Activated naive CD8-positive, alpha-beta T cell treated with anti-CD3 and anti-CD28 coated beads, Interleukin-2, amount 10 ng/mL, durations not matched to agents 7 days and 5 days (primary cell): ENCODE measurements at places on chromosomes 1 and 21.
A peak's percentile ranks its signal among the peaks of the same experiment; 100 is the strongest.

- no peak for DNase-seq
- H3K36me3 ChIP-seq: peaks cover 29% of the 10 kb centered on the region
- peaks cover 3% of the 10 kb centered on the region for H3K4me1 ChIP-seq
- no peak overlapping the region for H3K27ac ChIP-seq
These were observed 13.9 kb upstream of the ACTA1 start for GRCh38 chr1:229447809-229448252.

DNA sequence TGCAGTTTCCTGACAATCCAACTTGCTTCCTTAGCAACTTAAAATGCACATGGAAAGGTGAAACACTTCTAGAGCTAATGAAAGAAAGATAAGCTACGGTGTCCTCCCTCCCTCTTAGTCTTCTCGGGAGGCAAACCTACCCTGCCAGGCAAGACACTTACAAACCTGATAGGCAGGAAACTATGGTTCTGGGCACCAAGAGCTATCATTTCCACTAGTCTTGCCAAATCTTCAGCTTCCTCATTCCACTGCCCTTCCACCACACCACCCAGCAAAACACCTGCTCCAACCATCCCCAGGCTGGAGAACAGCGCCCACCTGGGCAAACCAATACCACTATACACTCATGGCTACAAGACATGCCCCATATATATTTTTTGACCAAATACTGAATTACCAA is 15.2 kb downstream of the NDC1 start:
- H3K4me3 ChIP-seq: no peak overlapping the region
- H3K27ac ChIP-seq: peak overlapping the region; percentile 47
- H3K4me1 ChIP-seq: peaks cover 3% of the 10 kb centered on the region
- peaks cover 28% of the 10 kb centered on the region for H3K36me3 ChIP-seq
- DNase-seq: no peak
- H3K27me3 ChIP-seq: no peaks in the 10 kb centered on the region

- peaks cover 29% of the 10 kb centered on the region for H3K4me1 ChIP-seq
- peaks cover 2% of the 10 kb centered on the region for H3K36me3 ChIP-seq
- no peaks in the 10 kb centered on the region for H3K27me3 ChIP-seq
- no peak overlapping the region for H3K4me3 ChIP-seq
- no peak overlapping the region for H3K27ac ChIP-seq
- no peak for DNase-seq
These were observed 20.0 kb upstream of the ALDH4A1 start for GRCh38 chr1:18922319-18922726.

DNA sequence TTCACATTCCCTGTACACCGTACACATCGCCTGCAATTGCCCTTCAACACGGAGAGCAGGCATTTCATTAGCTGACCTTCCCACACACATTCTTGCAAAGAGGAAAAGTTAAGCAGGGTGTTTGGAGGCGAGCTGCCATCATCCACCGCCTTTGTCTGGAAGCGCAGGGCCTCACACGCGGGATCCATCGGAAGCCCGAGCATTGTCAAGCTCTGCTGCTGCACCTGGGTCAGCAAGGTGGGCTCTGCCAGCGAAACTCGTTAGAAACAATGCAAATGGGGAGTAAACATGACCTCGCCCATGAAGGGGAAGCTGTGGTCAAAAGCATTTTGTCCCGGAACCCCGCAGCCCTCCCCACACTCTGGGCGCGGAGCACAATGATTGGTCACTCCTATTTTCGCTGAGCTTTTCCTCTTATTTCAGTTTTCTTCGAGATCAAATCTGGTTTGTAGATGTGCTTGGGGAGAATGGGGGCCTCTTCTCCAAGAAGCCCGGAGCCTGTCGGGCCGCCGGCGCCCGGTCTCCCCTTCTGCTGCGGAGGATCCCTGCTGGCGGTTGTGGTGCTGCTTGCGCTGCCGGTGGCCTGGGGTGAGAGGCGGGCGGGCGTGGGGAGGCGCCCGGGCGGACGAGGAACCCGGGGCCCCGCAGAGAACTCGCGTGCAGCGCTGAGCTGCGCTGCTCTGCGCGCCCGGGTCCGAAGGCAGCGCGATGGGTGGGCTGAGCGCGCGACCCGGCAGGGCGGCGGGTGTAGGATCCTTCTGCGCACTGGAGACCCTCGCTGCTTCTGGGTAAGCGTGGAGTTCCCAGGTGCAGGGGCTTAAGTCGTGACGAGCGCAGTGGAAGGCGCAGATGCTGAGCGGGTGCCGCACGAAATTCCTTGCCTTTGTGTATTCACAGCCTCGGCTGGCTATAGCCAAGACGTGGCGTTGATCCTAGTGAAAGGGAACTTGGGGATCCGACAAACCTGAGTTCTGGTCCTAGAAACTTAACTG is at the start of gene CR1:
Gene CR1 (plus strand): TSS at position 357 of the 992 bp plus-strand sequence. CDS start 111 bp downstream, at position 468.
- H3K4me3 ChIP-seq: peak within 1 kb of the TSS; percentile 78
- H3K36me3 ChIP-seq: no peaks in the 10 kb centered on the region
- peak; percentile 61 for DNase-seq
- H3K27ac ChIP-seq: no peak within 1 kb of the TSS
- H3K4me1 ChIP-seq: peaks cover 10% of the 10 kb centered on the region

GRCh38 chr1:150235294-150235851 is 539 bp downstream of the ANP32E start:
- no peak overlapping the region for H3K27ac ChIP-seq
- DNase-seq: peak; percentile 63
- H3K36me3 ChIP-seq: peaks cover 5% of the 10 kb centered on the region
- H3K4me3 ChIP-seq: no peak overlapping the region
- no peaks in the 10 kb centered on the region for H3K27me3 ChIP-seq

- no peak overlapping the region for H3K4me3 ChIP-seq
- H3K4me1 ChIP-seq: no peaks in the 10 kb centered on the region
- no peak overlapping the region for H3K27ac ChIP-seq
- no peaks in the 10 kb centered on the region for H3K36me3 ChIP-seq
These were observed 992 bp upstream of the C1QA start for GRCh38 chr1:22635436-22635835.

- no peak overlapping the region for H3K27ac ChIP-seq
- no peaks in the 10 kb centered on the region for H3K27me3 ChIP-seq
- no peak overlapping the region for H3K4me3 ChIP-seq
- H3K36me3 ChIP-seq: peaks cover 50% of the 10 kb centered on the region
These were observed 71.7 kb downstream of the UBR4 start for GRCh38 chr1:19138331-19138730.

GRCh38 chr1:1956101-1956500 is 37.0 kb upstream of the TMEM52 start:
- H3K27ac ChIP-seq: no peak overlapping the region
- peaks cover 4% of the 10 kb centered on the region for H3K27me3 ChIP-seq
- no peaks in the 10 kb centered on the region for H3K4me1 ChIP-seq
- no peaks in the 10 kb centered on the region for H3K36me3 ChIP-seq
- H3K4me3 ChIP-seq: no peak overlapping the region

DNA sequence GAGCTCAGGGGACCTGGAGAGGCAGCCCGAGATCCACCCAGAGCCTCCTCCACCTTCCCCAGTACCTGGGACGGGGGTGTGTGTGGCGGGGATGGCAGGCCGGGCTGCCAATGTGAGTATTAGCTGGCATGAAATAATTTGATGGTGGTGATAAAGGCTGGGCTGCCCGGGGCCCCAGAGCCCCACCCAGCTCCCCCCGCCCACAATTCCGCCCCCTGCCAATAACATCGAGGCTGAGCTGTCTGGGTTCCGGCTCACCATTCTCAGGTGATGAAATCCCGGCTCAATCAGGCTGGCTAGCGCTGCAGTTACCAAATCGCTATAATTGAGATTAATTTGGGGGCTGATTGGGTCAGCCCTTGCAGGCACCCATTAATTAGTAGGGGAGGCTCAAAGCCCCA is 103.8 kb upstream of the CASZ1 start:
- H3K27ac ChIP-seq: no peak overlapping the region
- DNase-seq: no peak
- H3K27me3 ChIP-seq: peaks cover 6% of the 10 kb centered on the region
- no peaks in the 10 kb centered on the region for H3K36me3 ChIP-seq
- H3K4me1 ChIP-seq: peaks cover 16% of the 10 kb centered on the region
- no peak overlapping the region for H3K4me3 ChIP-seq

DNA sequence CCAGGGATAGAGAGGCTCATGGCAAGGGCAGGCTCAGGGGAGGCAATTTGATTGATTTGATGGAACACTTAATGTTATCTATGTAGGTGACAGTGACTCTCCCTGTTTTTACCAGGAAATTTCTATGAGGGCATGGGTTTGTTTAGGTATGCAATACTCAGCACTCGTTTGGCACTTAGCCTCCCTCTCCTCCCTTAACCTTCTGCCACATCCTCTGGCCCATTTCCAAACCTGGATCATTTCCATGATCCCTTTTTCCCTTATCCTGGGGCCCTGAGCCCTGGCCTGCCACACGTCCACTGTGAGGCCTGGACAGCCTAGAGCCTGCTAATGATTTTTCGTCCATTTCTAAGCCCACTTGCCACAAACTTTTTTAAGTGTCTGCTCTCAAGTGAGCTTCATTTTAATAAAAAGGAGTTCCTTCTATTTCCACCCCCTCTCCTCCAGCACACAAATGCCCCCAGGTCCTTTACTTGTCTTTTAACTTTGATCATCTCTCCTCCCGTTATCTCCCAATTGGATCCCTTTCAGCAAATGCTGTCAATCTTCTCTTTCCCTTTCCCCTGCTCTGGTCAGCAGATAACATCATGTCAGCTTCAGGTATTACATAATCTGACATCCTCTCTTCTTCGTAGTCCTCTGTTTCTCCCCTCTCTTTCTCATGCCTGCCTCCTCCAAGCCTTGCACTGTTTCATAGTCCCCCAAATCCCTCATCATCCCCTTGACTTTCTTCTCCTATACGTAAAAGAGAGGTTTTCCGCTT is 37.8 kb upstream of the GADD45A start:
- no peaks in the 10 kb centered on the region for H3K36me3 ChIP-seq
- peaks cover 3% of the 10 kb centered on the region for H3K27me3 ChIP-seq
- DNase-seq: no peak

GRCh38 chr1:15076807-15077206 is 76.7 kb upstream of the TMEM51 start:
- H3K27ac ChIP-seq: no peak overlapping the region
- no peak overlapping the region for H3K4me3 ChIP-seq
- no peaks in the 10 kb centered on the region for H3K36me3 ChIP-seq
- peaks cover 2% of the 10 kb centered on the region for H3K27me3 ChIP-seq
- H3K4me1 ChIP-seq: no peaks in the 10 kb centered on the region
- DNase-seq: no peak

DNA sequence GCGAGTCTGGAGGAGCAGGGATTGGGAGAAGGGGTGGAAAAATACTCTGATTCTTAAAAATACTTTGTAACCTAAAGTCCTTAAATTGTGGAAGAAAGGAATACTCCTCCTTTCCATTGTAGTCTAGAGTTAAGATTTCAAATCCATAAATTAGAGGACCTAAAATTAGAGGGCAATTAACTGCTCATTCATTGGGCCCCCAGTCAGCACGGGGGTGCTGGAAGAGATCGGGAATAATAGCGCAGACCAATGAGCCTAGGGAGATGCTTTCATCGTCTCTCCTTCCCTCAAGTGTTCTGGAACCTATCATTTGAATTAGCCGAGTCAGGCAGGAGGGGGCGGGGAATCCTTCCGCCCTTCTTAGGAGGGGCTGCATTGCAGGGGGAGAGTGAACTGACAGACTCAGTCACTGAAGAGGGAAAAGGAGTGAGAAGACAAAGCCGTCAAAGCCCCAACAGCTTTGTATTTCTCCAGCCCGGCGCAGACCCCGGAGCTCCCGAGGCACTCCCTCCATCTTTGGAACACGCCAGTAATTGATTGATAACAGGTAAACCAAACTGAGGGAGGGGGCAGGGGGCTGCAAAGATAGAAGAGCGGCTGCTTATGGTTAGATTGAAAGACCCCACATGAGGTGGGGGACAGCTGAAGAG is at the start of gene MLLT11:
Gene MLLT11 (plus strand): TSS at position 391 of the 650 bp plus-strand sequence. CDS start 6,828 bp downstream, outside the sequence.
- peak; percentile 56 for DNase-seq
- peak within 1 kb of the TSS; percentile 96 for H3K27ac ChIP-seq
- H3K36me3 ChIP-seq: peaks cover 37% of the 10 kb centered on the region
- H3K27me3 ChIP-seq: no peaks in the 10 kb centered on the region
- peaks cover 44% of the 10 kb centered on the region for H3K4me1 ChIP-seq
- H3K4me3 ChIP-seq: peak within 1 kb of the TSS; percentile 92

DNA sequence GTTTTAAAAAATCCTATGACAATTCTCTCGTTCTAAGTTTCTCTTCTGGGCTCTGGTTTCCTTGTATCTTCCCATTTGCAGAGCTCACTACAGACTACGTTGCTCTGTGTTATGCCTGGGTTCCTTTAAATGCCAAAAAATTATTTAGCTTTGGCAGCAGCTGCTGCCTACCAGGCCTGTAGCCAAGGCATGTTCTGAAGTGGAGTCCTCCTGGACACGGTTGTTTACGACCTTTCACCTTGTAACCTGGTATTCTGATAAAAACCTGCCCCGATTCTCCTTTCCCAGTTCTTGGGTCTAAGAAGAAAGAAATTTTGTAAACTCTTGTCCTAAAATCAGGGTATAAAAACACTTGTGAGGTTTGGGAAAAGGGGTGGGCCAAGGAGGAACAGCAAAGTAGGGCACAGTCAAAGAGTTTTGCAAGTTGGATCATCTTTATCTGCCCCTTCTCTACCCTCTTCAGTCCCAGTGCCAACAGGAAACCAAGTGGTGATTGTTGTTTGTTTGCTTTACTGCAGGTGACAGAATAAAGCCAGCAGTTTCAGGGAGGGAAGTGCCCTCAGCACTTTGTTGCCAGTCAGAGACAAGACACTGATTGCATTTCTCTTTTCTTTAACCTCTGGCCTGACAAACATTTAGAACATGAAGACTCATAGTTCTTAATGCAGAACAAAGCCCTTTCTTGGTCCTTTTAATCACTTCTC is 3.1 kb upstream of the TXNIP start:
- peak overlapping the region; percentile 99 for H3K27ac ChIP-seq
- H3K36me3 ChIP-seq: peaks cover 20% of the 10 kb centered on the region
- H3K27me3 ChIP-seq: no peaks in the 10 kb centered on the region
- H3K4me3 ChIP-seq: peak overlapping the region; percentile 72
- peaks cover 35% of the 10 kb centered on the region for H3K4me1 ChIP-seq

DNA sequence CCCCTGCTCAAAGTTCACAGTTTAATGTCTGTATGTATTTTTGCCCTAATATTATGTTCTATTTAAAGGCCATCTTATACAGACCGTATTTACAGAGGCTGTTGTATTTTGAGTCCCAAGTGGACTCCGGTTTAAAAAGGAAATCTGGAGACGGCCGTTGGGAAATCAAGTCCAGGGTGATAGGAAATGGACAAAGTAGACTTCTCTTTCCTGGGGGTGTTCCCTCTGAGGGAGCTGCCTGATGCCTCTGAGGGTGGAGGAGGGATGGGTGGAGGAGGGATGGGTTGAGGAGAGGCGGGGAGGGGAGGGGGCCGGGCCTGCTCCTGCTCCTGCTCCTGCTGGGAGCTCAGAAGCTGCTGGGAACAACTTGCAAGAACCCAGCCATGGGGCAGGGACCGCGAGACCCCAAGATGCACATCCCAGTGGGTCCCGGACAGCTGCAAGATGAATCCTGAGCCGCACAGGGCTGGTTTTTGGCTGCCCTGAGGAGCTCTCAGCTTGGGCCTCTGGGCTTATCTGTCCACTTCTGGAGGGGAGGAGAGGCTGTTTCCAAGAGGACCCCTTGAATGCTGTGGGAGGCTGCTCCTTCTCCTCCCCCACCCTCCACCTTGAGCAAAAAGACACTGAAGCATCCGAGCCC is 12.0 kb upstream of the ACTL8 start:
- no peak overlapping the region for H3K27ac ChIP-seq
- peaks cover 3% of the 10 kb centered on the region for H3K27me3 ChIP-seq
- H3K4me1 ChIP-seq: no peaks in the 10 kb centered on the region
- no peaks in the 10 kb centered on the region for H3K36me3 ChIP-seq
- no peak for DNase-seq
